ENCODE measurements at places on chromosomes 13 and 19. TPM values are rescaled to one million over a fixed set of nuclear protein-coding genes. Genes with fewer than 3 reads are reported as not detected.
A peak's percentile ranks its signal among the peaks of the same experiment; 100 is the strongest.

GRCh38 chr19:2775556-2776430 lies 7.3 kb downstream of the SGTA start:
- no peak for DNase-seq

- DNase-seq, result no peak
Observed at GRCh38 chr13:35894636-35895035, 236.5 kb downstream of the DCLK1 start.

Gene SLC46A3
- polyA plus RNA-seq, result 1.5 TPM

DNA sequence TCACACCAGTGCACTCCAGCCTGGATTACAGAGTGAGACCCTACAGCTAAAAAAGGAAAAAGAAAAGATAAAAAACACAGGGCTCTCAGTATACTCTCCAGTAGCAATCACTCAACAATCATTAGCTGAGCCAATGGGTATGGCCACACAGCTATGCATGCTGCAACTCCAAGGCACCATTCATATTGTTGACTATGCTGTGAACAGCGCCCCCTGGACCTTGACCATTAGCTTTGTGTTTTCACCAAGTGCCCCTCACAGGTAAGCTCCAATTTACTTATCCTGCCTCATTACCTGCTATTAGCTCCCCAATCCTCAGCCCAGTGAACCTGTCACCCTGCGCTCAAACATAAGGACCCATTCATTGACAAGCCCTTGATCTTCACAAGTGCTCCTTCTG lies 35.8 kb downstream of the ZIC5 start:
- no peak for DNase-seq

DNA sequence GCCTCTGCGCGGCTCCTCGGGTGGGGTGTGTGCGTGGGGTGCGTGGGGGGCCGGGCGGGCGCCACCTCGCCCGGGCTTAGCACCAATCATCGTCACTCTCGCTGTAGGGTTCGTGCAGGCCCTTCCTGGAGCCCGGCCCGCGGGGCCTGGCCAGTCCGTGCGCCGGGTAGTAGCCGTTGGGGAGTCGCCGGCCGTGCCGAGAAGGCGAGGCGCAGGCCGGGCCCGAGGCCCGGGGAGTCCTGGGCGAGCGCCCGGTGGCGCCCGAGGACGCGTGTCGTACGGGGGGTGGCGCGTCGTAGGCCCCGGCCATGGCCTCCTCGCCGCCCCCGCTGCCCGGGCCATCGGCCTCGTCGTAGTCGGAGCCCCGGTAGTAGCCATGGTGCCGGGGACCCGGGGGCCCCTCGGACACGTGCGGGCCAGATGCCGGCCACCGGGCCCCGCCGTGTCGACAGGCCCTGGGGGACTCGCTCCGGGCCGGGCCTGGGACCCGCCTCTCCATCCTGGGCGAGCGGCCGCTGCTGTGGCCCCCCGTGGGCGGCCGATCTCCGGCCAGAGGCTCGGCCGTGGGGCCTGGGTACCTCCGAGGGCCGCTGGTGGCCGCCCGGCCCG lies 57.1 kb downstream of the IER2 start:
- DNase-seq, result no peak

DNA sequence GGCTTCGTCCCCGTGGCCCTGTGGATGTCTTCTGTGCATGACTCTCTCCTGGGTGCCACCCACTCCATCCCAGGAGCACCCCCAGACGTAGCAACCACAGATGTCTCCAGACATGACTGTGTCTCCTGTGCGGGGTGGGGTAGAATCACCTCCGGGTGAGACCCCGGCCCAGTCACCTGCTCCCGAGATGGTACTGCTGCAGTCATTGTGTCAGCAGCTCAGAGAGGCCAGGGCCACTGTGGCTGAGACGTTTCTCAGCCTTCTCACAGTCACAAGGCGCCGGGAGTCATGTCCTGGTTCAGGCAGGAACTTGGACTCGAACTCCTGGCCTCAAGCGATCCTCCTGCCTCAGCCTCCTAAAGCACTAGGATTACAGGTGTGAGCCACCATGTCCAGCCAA lies 16.6 kb downstream of the NCLN start:
- DNase-seq, result no peak

DNA sequence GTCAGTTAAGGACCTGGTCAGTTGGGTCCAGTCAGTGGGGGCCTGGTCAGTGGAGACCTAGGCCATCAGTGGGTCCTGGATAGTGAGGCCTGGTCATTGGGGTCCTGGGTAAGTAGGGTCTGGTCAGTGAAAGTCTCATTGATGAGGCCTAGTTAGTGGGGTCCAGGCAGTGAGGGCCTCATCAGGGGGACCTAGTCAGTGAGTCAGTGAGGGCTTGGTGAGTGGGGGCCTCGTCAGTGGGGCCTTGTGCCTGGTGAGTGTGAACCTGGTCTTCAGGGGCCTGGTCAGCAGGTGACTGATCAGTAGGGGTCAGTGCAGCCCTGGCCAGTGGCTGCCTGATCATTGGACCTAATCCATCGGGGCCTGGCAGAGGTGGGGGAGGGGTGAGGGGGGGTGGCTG lies 42.6 kb upstream of the TPM4 start:
- DNase-seq, result no peak

Gene GRK1
- polyA plus RNA-seq, result 0.28 TPM

DNA sequence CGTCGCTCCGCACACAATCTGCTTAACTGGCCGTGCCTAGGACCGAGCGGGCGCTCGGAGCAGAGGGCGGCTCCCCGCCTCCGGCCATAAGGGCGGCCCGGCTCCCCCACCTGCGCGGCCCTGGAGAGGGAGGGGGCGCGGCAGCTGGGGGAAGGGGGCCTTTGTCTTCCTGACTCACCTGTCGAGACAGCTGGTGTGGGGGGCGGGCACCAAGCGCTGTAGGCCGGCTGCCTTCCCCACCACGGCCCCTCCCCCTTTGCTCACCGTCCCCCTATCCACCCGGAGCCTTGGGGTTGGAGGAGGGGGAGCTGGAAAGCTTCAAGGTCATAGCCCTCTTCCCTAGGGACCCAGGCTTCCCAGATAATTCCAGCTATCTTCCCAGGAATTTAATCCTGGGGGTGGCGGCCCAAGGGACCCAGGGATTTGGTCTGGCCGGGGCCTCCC lies 1.2 kb downstream of the VASP start:
- no peak for DNase-seq

DNA sequence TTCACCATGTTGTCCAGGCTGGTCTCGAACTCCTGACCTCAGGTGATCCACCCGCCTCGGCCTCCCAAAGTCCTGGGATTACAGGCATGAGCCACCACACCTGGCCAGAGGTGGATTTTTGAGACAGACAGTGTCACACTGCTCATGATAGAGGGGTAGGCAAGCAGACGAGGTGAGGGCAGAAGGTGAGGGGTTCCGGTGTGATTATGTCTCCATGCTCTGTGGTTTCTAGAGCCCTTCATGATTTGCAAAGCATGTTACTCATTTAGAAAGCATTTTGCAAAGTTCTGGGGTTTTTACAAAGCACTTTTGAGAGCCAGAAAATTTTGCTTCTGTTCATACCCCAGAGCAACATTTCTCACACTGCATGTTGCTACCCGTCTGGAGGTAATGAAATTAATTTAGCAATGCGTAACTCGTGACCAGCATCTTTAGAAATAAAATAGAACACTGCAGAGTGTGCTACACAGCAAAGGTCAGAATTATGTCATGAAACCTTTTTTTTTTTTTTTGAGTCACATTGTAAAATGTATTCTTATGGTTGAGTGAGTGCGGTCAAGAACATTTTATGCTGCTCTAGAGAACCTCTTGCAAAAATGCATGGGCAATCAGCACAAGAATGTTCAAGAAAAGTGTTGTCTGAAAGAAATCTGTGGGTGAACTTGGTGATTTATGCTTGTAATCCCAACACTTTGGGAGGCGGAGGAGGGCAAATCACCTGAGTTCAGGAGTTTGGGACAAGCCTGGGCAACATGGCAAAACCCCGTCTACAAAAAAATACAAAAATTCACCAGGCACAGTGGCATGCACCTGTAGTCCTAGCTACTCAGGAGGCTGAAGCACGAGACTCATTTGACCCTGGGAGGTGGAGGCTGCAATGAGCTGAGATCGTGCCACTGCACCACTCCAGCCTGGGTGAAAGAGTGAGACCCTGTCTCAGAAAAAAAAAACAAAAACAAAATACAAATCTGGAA lies 58.0 kb downstream of the MAP4K1 start:
- DNase-seq, result no peak

GRCh38 chr13:33466262-33466661 lies 180.7 kb upstream of the STARD13 start:
- DNase-seq, result no peak

- no peak for DNase-seq
Observed at GRCh38 chr13:73851104-73851503, 283.1 kb downstream of the KLF12 start.

DNA sequence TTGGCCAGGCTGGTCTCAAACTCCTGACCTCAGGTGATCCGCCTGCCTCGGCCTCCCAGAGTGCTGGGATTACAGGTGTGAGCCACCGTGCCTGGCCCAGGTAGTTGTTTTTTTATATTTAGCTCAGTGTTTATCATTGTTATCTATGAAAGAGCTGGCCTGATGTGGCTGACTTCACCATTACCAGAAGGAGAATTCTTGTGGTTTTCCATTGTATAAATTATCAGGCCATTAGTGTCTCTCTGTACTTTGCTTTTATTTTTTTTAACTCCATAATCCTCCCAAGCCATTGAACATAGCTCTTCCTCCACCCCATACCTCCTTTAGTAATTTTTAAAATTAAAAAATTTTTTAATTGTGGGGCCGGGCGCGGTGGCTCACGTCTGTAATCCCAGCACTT lies 24.2 kb downstream of the CERS4 start:
- DNase-seq, result no peak

DNA sequence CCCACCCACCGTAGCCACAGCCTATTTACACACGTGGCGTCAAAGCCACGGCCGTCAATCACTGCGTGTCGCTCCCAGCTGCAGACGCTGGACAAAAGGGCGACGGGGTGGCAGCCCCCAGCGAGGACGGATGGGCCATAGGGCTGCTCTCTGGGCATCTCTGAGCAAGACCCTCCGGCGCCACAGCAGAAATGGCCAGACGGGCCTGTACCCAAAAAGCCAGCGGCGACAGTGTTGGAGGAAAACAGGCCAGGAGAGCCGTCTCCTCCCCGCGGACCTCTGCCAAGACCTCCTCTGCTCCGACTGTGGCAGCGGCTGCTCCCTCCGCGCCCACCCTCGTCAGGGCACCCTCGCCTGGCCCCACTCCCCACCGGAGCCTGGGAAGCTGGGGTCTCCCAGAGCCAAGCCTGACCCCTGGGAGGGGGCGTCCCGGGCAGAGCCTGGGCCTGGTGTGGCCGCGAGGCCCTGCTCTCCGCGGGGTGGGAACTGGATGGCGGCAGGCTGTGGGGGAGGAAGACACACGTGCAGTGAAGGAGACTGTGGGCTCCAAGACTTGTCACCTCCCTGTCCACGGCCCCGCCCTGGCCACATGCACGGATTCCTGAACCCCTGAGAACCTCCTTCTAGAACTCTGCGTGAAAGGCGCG lies 2.7 kb downstream of the C2CD4C start:
- no peak for DNase-seq

GRCh38 chr13:55820817-55821216 lies 1319.9 kb upstream of the PRR20A start:
- no peak for DNase-seq

GRCh38 chr19:56091751-56092546 lies 29.1 kb downstream of the ZNF787 start:
- DNase-seq, result no peak

GRCh38 chr19:57888560-57889231 lies at the start of gene ZNF814:
TSS of gene ZNF814 (minus strand) at chr19:57889037. CDS start at chr19:57888802, 235 bp downstream.
- DNase-seq, result peak; percentile 31

Gene GJB6
- not detected for polyA plus RNA-seq

DNA sequence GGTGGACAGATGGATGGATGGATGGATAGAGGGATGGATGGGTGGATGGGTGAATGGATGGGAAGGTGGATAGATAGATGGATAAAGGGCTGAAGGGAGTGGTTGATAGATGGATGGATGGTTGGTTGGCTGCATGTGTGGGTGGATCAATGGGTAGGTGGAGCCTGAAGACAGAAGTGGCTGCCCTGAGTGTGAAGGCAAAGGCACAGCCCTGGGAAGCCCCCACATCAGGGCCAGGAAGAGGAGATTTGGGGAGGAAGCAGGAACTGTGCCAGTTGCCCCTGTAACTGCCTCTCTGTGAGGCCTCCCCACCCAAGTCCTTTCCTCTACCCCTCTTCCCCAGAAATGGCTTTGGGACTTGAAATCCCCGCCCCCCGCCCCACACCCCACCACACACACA lies 43.4 kb upstream of the NFIC start:
- DNase-seq, result no peak

Gene UTP14C
- 21.2 TPM for polyA plus RNA-seq

DNA sequence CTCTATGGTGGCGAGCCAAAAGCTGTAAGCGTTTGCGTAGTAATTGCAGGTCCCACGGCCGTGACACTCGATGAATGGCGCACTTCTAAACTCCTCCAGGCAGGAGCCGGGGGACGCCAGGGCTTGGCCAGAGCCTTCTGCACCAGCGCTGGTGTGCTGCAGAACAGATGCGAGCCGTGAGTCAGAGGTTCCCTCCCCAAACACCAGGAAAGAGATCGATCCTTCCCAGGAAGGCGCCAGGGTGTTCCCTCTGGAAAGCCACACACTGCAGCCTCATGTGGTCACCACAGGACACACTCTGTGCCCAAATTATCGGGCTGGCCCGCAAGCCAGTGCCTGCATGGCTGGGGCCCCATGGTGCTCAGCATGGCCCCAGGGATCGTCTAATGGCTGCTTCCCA lies 154.6 kb downstream of the COL4A1 start:
- DNase-seq, result no peak

GRCh38 chr19:41310033-41310831 lies at the start of gene CCDC97:
TSS of gene CCDC97 (plus strand) at chr19:41310172. CDS start at chr19:41310311, 139 bp downstream.
- peak; percentile 86 for DNase-seq

DNA sequence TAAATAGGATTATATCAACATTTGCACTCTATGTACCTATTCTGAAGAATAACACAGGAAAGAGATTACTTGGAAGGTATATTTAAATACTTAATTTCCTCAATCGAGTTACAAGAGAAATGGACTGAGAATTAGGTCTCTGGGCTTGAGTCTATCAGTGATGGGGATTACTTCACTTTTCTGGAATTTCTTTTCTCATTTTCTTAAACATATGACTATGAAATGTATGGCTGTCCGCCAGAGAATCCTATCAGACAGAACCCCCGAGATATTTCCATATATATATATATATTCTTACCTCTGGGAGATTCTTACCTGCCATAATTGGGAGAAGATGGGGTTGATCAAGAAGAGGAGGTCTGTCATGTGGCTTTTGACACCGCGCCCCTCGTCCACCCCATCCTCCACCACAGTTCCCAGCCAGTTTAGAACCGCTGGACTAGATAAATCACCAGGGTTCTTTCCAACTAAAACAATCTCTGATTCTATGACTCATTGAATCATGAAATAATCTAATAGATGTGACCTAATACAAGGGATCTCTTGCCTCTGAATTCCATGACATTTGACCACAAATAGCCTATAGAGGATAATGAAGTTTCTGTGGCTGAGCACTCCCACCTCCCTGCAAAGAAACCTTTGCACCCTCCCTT lies 231.3 kb downstream of the TBC1D4 start:
- DNase-seq, result no peak
